ENCODE measurements at places on chromosomes 1 and 21.
A peak's percentile ranks its signal among the peaks of the same experiment; 100 is the strongest.

DNA sequence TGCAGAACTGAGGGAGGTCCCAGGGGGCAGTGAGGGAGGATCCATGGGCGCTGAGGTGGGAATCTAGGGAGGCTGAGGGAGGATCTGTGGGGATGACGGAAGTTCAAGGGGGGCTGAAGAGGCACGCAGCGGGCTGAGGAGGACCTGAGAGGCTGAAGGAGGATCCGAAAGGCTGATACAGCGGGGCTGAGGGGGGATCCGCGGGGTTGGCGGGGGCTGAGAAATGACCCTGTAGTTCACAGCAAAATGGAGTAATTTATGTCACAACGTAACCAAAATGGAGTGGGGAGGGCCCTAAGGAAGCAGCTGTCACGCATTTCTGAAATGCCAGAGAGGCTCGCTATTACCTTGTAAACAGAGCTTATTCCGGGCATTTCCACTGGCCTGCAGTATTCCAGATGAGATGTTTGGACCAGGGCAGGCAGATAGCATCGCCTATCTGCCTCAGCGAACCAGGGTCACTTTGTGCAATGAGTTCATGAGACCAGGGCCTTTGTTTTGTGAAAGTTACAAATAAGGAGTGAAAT, 926 bp upstream of the MRPL55 start:
- DNase-seq, result no peak

GRCh38 chr1:6121021-6121421, 59.1 kb downstream of the CHD5 start:
- no peak for DNase-seq

DNA sequence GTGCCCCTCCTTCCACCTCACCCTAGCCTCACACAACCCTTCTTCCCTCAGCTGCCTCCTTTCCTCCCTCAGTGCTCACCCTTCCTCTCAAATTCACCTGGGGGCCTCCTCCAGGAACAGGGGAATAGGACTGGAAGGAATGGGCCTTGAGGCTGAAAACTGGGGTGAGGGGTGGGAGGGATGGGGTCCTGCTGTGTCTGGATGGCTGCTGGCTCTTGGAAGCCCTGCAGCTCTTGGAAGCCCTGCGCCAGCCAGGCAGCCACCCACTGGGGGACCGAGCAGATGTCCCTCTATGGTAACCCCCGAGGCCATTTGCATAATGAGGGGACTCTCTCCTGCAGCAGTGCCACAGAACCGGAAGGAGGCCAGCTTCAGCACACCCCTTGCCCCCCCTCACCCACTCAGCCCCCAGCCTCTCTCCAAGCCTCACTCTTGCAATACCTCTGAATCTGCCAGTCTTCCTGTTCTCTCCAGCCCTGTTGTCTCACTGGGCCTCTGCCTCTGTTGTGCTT, 85.2 kb downstream of the KIRREL1 start:
- DNase-seq, result no peak

- DNase-seq, result no peak
Measured at GRCh38 chr1:244236101-244236500, 185.0 kb downstream of the ZBTB18 start.

- no peak for DNase-seq
Measured at GRCh38 chr21:42093186-42093585, 22.1 kb downstream of the UMODL1 start.

- DNase-seq, result peak; percentile 48
Measured at GRCh38 chr1:21594935-21595897, 73.9 kb downstream of the RAP1GAP start.

- no peak for DNase-seq
Measured at GRCh38 chr1:219761208-219761860, 148.4 kb upstream of the ZC3H11B start.

DNA sequence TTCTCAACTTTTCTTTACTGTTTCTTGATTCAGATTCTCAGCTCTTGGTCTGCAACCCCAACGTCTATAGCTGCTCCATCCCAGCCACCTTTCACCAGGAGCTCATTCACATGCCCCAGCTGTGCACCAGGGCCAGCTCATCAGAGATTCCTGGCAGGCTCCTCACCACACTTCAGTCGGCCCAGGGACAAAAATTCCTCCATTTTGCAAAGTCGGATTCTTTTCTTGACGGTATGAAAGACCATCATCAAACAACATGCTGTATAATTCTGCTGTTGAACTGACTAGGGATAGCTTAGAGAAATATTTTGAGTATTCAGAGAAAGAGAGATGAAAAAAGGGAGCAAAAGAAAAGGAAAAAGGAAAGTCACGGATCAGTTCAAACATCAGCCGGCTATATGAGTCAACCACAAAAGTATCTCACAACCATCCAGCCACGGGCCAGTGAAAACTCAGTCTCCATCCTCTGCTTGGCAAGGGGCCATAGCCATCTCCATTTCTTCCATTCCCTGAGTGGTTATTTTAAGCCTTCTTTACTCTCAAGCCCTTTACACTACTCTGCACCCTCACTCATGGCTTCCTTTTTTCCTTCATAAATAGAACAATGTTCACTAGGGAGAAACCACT, 14.1 kb downstream of the DNASE2B start:
- DNase-seq, result no peak

DNA sequence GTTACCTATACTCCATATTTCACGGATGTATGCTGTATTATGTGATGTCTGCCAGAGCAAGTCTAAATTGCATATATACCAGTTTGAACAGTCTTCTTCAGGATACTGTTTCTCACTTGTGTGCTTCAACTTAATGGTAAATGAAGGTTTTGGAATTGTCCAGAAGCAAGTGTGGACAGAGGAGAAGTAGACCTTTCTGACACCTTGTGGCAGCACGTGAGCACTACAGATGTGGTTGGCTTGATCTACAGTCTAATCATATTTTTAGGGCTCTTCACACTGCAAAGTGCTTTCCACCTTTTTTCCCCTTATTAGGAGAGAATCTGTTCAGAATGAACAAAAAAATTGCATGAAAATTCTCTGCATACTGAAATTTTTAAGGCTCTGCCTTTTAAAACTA, 10.9 kb downstream of the MORC3 start:
- DNase-seq, result no peak

DNA sequence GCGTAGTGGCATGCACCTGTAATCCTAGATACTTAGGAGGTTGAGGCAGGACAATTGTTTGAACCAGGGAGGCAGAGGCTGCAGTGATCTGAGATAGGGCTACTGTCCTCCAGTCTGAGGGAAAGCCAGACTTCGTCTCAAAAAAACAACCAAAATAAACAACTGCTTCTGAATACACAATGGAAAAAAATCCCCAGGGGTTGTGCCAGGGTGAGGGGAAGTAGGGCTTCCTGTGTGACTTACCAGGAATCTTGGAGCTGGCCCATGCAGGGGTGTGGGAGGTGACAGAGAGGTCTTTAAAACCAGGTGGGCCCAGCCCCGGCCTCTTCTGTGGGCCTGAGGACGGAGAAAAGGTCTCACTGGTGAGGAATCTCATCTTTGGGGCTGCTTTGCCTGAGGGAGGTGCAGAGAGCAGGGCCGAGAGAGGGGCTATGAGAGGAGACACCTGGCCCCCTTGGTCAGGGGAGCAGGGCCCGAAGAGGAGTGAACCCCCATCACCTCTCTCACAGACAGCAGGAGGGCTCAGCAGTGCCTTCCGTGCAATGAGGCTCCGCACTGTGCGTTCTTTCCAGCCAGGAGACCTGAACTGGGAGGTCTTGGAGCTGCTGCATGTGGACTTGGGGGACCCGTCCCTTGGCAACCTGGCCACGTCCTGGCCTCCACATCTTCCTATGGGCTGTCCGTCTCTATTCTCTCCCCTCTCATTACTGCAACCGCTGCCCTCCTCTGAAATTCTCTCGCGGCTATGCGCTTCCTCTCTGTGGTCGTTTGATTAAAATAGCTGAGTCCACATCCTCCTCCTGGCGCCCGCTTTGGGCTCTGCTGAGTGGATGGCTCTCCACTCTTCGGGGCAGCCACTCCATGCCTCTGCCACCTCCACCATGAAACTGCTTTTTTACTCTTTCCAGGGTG, 10.7 kb downstream of the PLA2G5 start:
- DNase-seq, result no peak

DNA sequence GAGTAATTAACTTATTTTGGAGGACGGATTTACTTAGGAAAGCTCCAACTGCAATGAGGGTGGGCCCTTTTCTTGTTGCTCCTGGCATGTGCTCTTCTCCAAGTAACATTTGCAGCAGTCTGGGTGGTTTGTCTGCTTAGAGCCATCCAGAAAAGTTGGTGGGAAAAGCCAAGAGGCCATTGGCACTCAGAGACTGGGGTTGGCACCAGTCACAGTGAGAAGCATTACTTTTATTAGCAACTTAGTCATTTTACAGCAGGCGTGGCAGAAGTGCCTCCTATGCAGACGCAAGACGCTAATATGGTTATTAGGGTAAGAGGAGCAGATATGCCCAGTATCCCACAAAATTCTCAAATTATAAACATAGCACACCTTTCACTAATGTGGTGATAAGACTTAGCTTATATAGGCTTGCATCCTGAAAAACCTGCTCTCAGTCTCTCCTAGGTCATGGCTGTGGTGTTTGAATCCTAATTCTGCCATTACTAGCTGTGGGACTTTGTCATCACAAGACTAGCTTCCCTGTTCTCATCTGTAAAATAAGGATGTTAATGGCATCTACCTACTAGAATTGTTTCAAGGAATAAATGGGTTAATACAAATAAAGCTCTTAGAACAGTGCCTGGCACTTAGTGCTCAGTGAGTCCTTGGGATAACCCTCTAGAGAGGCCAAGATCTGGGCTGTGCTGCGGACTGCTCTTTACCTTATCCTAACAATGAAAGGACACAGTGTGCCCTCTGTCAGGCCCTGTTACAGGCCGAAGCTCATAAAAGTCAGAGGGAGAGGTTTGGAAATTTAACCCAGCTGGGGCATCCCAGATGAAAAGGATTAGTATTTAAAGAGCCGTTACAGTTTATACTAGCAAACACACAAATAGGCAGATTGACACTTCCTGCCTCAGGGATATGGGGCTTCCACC, 154.6 kb downstream of the ROR1 start:
- DNase-seq, result no peak

- DNase-seq, result no peak
Measured at GRCh38 chr21:31293986-31294385, 50.1 kb downstream of the TIAM1 start.

DNA sequence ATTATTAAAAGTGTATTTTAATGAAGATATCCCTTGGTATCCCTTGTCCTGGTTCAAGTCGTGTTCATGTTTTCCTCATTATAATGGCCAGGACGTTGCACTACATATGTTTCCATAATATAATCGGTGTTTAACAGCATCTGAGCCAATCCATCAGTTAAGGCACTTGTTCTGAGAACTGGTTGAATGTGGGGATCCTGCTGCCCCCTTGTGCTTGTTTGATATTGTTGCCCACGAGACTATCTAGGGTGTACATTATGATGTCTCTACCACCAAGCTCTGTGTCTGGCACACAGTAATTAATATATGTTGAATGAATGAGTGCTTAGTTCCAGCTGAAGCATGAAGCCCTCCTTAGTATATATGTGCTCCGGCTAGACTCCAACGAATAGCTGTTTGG, 193.0 kb downstream of the CACNA1E start:
- no peak for DNase-seq

- no peak for DNase-seq
Measured at GRCh38 chr1:92831368-92831761, 475 bp upstream of the RPL5 start.

DNA sequence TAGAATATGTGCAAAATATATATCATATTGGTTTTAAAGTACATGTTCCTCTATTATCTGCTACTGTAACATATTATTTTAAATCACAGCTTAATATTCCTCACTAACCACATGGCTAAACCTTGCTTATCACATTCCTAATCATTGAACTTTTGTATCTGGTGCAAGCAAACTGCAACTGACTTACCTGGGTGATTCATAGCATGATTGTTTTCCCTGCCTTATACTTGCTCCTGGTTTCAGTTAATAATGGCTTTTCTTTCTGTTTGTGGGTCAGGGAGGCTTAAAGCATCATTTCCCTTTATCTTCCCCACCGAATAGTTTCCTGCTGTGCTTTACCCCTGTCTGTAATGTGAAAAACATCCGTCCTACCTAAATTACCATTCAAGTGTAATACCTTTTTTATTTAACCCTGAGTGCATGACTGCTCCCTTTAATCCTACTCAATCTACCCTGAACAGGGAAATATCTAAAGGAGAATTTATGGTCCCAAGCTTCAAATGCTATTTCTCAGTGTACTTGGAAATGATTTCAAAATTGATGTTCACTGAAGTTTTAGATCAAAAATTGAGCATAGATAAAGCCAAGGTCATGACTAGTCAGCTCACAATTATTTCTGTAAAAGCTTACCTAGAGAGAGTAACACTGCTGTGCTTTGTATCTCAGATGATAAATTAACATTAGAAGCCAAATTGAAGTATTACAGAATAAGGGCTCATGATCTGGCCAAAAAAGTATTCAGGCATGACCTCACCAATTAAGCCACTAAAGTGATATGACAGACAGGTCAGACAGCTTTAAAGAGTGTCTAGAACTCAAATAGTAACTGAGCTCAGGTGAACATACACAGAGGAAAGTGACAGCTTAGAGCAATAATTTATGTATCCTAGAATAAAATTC, 507.1 kb downstream of the BRINP3 start:
- DNase-seq, result no peak

DNA sequence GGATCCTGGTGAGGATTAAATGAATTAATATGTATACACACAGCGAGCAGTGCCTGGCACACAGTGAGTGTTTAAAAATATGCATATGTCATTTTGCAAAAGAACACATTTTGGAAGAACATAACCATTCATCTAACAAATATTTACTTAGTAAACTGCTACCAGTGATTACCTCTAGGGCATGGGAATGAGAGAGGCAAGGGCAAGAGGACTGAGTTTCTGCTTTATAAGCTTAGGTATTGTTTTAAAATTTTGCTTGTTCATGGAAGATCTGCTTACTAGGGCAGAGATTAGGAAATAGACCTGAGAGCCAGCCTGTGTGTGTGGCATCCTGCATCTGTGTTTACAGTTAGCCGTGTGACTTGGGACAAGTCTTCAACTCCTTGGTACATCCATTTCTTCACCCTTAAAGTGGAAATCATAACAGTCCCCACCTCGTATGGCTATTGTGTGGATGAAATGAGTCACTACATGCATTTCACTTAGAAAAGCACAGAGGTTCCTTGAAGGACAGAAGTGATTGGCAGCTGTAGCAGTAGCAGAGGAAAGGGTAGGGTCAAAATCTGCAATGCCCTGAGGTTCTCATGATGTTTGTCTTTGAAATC, 198.5 kb upstream of the FMN2 start:
- DNase-seq, result no peak

GRCh38 chr21:41195311-41195710, 27.4 kb downstream of the BACE2 start:
- DNase-seq, result no peak

GRCh38 chr1:207069858-207070506, 16.9 kb downstream of the PFKFB2 start:
- DNase-seq, result no peak
